ENCODE measurements at places on chromosomes 7 and 10.

- no peak for DNase-seq
Measured at GRCh38 chr10:19209319-19209718, 160.7 kb downstream of the MALRD1 start.

GRCh38 chr7:30048582-30048981, 20.4 kb downstream of the PLEKHA8 start:
- no peak for DNase-seq

DNA sequence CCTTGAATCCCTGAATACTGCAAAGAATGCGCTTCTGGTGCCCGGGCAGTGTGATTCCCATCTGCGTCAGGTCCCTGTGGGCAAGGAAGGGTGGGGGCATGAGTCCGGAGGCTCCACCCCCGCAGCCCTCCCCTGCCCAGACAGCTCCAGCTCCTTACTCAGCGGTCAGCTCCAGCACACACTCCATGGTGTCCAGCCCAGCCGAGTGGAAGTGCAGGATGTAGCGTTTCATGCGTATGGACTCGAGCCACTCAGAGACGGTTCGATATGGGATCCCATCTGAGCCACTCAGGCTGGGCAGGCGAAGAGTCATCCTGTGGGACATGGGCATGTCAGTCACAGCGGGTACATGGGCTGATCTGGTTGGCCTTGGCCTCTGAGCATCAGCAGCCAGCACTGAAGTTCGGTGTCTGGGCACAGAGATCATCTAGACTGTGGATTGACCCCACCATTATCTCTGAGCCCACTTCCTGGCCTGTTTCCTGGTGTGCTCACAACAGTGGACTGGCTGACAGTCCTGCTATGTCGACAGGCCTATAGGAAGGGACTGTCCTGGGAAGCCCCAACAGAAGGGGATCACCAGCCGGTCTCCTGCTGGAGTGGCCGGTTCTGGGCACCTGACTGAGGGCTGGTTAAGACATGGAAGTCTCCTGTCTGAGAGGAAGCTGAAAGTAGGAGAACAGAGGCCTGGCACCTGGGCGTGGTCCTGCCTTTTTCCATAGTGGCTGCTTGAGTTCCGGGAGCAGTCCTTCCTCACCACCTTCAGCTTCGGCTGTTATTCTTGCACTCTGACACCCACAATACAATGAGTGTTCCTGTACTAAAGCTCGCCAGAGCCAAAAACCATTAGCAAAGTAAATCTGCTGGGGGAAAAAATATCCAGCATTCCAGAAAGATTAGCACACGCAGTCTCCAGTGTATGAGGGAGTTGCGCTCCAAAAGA, 10.6 kb downstream of the ZYX start:
- peak; percentile 90 for DNase-seq

- no peak for DNase-seq
Measured at GRCh38 chr7:28121496-28121895, 59.1 kb downstream of the JAZF1 start.

DNA sequence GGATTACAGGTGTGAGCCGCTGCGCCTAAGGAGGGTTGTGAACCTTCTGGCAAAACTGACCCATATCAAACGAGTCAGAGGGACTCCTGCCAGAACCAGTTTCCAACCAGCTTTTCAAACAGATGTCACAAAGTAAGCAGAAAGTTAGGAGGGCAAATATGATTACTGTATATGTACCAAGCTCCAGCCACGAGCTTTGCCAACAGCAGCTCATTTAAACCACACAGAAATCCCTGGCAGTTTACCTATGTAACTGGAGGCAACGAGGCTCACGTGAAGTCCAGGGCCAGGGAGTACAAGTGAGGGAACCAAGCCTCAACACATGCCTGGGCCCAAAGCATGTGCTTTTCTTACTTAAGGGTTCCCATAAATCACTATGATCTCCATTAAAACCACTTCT, 12.5 kb upstream of the DAGLB start:
- no peak for DNase-seq

DNA sequence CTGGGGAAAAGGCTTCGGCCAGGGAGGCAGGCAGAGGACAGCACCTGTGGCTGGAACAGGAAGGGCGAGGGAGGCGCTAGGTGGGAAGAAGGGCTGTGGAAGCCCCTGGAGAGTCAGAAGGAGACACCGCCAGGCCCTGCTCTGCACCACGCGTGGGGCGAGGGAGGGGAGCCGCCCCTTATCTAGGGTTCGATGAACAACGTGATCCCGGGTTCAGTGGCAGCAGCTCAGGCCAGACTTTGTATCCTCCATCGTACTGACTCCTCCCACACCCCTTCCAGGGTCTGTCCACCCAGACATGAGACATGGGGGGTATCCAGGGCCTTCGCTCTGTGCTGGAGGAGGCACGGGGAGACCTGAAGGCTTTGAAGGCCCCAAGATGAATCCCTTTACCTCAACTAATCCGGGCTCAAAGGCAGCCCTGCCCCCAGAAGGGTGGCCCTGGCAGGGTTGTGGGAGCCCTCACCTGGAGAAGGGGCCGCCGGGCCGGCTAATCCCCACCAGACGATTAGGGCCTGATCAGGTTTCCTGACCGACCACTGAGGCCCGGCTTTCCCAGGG, 110.8 kb downstream of the PDGFA start:
- DNase-seq = no peak

- DNase-seq = peak; percentile 37
Measured at GRCh38 chr7:132516042-132516840, 60.0 kb downstream of the PLXNA4 start.

GRCh38 chr10:61758433-61758832, 95.7 kb downstream of the CABCOCO1 start:
- peak; percentile 86 for DNase-seq

GRCh38 chr7:13778967-13779366, 210.5 kb downstream of the ETV1 start:
- peak; percentile 1 for DNase-seq

GRCh38 chr10:86349940-86350630, 16.5 kb downstream of the GRID1 start:
- no peak for DNase-seq

DNA sequence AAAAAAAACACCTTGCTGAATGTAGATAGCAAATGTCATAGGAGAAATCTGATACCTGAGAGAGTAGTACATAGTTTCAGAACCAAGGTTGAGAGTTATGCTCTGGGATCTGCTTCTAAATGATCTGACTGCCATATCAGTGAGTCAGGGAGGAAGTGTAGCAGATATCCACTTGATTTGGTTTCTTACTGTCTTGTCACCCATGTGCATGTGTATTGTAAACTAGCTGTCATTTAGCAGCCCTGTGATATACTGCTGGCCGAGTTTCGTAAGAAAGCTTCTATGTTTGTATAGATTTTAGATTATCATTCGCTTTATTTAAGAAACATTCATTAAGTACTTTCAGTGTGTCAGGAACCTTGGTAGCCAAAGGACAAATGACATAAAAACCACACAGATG, 42.0 kb downstream of the SP4 start:
- no peak for DNase-seq

GRCh38 chr10:112249722-112250121, 33.5 kb upstream of the TECTB start:
- DNase-seq = no peak

GRCh38 chr10:18104223-18104872, 35.9 kb upstream of the CACNB2 start:
- DNase-seq = peak; percentile 38

DNA sequence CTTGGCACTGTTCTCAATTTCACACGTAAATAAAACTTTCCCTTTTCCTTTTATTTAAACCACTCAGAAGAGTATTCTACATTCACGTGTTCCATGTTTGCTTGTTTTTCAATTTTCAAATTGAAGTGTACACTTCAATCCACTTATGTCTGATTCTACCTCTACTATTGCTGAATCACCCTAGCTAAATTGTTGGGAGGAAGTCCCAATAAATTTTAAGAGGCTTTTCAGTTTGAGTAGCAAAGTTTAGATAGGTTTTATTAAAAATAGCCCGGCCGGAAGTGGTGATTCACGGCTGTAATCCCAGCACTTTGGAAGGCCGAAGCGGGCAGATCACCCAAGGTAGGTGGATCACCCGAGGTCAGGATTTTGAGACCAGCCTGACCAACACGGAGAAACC, 1414.7 kb upstream of the CELF2 start:
- no peak for DNase-seq

DNA sequence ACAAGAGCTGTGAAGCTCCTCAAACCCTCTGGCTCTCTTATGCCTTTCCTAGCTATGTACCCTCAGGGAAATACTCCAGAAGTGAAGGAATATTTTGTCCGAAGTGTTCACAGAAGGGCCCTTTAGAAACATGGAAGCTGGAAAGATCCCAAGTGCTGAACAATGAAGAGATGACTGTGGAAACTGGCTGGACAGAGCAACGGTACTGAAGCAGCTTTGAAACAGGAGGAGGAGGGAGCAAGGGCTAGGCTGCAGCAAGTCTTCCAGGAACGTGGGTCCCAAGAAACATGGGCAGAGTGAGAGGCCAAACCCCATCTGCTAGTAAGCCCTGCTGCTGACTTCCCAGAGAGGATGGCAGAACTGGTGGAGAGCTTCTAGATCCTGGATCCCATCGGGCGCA, 3.0 kb upstream of the PSAP start:
- peak; percentile 61 for DNase-seq

GRCh38 chr7:69878015-69878414, 279.7 kb downstream of the AUTS2 start:
- DNase-seq = no peak

- DNase-seq = no peak
Measured at GRCh38 chr7:105567024-105567423, 14.3 kb downstream of the EFCAB10 start.

GRCh38 chr10:91198781-91199180, 21.7 kb upstream of the PCGF5 start:
- peak; percentile 77 for DNase-seq

DNA sequence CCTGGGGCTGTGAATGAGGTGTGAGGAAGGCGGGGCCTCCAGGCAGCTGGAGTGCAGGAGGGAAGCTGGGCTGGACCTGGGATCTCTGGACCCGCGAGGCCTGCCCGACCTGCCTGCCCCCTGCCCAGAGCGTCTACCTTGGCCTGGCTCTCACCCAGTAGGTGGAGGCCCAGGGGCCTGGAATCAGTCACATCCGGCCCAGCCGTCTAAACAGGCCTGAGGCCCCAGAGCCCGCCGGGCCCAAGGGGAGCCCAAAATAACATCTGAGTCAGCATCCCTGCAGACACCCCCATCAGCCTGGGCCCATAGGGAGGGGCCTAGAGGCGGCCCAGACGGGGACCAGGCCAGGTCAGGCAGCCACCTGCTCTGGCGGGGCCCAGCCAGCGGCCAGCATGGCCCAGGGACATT, 15.1 kb upstream of the ELN start:
- peak; percentile 57 for DNase-seq

DNA sequence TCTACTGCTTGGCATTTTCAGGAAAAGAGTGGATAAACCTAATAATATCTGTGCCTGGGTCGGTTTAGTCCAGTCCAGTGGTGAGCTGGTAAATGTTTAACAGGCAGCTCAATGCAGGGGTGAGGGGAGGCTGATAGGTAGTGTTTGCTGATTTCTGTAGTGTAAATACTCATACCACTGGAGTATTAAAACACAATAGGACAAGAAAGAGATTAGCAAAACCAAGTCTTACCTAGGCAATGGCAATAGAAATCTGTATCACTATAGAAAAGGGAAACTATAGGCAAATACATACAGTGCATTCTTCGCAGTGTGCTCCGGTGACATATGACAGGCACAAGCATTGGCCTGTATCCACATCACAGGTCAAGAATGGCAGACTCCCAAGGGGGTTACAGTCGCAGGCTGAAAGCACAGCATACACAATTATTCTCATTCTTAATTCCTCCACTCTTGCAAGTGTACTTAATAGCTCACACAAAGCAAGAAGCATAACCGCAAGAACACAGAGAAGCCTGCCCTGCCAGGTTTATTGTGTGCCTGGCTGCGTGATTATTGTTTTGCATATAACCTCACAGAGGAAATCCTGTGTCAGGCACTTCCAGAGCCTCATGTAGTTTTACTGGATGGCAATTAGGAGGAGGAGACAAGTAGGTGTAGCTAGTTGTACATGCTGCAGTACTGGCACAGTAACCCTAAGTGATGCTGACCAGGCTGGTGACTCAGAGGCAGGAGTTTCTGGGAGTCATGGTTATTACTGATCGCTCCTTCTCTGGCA, 35.0 kb downstream of the LAMB4 start:
- DNase-seq = peak; percentile 93

- no peak for DNase-seq
Measured at GRCh38 chr10:105017691-105018090, 376.6 kb downstream of the SORCS3 start.

DNA sequence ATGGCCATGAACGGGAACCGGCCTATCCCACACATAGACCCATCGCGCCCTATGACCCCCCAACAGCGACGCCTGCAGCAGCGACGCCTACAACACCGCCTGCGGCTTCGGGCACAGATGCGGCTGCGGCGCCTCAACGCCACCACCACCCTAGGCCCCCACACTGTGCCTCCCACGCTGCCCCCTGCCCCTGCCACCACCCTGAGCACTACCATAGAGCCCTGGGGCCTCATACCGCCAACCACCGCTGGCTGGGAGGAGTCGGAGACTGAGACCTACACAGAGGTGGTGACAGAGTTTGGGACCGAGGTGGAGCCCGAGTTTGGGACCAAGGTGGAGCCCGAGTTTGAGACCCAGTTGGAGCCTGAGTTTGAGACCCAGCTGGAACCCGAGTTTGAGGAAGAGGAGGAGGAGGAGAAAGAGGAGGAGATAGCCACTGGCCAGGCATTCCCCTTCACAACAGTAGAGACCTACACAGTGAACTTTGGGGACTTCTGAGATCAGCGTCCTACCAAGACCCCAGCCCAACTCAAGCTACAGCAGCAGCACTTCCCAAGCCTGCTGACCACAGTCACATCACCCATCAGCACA, 9.5 kb downstream of the POLD2 start:
- DNase-seq = no peak

GRCh38 chr7:152762056-152762455, 2.5 kb downstream of the ACTR3B start:
- peak; percentile 64 for DNase-seq

- DNase-seq = no peak
Measured at GRCh38 chr7:101422356-101423195, 59.9 kb downstream of the COL26A1 start.

GRCh38 chr10:30171601-30172000, 112.2 kb upstream of the JCAD start:
- DNase-seq = no peak

DNA sequence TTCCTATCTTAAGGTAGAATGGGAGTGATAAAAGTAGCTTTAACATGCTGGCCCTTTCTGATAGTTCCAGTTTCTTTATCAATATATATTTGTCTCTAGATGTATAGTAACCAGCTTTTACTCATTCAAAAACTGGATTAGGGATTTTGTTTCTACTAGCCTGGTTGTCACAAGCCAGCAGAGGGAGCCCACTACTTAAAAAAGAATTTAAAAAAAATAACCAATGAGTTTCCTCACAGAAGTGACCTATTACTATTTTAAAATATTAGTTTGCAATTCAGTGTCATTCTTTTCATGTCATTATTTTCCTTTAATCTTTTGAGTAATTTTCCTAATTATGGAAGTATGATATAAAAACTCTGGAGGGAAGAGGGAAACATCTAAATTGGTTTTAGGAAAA, 142.1 kb downstream of the PHTF2 start:
- DNase-seq = peak; percentile 52

DNA sequence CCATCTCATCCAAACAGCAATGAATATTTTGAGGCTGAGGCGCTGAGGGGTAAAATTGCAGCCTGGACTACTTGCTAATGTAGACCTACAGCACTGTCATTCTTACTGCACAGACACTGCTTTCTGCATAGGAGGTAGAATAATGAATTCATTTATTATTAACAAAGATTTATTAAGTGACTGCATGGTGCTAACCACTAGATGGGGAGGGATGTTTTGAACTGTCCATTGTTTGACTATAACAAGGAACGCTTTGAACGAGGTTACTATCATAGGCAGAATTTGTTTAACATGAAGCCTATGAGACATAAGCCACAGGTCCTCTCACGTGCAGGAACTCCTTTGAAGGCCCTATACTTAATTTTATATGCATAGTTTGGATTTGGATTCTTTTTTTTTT, 143.8 kb downstream of the CFTR start:
- DNase-seq = no peak
